ENCODE measurements at places on chromosomes 13 and 19.

- no peak for DNase-seq
Measured at GRCh38 chr13:58906329-58907007, 1257.3 kb downstream of the DIAPH3 start.

DNA sequence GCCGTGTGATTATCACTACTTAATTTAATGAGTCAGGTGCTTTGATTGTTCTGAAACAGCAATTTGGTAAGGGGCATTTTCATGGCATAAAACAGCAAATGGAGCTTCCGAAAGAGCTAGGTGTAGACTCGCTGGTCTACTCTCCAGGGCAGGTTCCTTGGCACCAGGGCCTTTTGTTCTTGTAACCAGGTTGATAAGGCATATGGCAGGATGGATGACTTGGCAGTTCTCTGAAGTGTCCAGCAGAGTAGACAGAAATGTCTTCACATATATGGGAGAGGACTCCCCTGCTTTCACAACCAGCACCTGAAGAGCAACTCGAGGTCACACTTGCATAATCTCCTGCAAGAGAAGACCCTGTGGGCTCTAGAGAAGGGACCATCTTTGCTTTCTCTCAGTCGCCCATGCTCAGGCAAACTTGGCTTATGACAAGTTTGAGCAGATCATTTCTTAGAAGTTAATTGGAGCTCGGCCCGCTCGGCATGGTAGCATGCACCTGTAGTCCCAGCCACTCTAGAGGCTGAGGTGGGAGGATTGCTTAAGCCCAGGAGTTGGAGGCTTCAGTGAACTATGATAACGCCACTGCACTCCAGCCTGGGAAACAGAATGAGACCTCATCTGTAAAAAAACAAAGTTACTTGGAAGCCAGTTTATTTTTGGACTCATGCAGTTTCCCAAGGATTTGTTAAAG lies 23.3 kb upstream of the WASF3 start:
- peak; percentile 47 for DNase-seq

DNA sequence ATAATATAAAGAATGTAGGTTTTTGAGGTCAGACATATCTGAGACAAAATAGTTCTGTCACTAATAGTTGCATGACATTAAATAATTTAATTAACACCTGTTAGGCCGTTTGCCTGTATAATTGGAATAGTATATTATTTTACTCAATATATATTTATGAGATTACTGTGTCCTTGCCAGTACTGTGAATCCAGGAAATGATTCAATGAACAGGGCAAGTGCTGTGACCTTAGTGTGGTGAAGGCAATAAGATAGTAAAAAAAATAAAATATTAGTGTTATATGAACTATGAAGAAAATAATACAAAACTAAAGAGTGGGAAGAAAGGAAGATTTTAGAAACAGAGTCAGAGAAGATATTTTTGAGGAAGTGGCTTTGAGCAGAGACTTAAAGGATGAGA lies 403.7 kb downstream of the PCDH9 start:
- DNase-seq, result no peak

DNA sequence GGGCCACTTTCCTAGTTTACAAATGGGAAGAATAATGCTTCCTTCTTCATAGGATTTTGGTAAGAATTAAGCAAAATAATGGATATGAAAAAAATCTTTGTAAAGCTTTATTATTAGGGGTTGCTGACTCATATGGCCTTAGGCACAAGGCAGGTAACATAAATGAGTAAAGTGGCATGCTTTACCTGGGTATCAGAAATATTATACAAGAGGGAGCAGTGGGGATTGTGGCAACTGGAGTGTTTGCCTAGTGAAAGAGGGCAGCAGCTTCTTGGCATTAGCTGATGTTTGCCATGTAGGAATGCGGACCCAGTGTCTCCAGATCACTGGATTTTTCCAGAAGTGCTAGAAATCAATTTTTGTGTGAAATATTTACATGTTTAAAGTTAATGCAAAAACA lies 19.5 kb downstream of the WDFY2 start:
- DNase-seq, result no peak

DNA sequence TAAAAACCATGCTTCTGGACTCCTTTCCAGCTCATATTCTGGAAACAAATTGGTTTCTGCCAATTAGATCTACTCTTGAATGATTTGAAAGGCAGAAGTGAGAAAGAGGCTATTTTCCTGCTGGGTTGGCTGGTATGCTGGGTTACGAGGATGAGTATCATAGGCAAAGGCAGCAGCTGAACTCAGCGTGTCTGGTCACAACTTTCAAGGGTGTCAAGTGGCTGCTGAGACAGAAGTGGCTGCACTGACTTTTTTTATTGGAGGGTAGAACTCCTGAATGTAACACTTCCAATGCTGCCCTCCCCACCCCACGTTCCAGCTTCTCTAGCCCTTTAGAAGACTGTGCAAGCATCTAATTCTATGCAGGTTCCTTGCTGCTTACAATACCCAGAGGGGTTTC lies 8.3 kb upstream of the DZIP1 start:
- DNase-seq, result no peak

DNA sequence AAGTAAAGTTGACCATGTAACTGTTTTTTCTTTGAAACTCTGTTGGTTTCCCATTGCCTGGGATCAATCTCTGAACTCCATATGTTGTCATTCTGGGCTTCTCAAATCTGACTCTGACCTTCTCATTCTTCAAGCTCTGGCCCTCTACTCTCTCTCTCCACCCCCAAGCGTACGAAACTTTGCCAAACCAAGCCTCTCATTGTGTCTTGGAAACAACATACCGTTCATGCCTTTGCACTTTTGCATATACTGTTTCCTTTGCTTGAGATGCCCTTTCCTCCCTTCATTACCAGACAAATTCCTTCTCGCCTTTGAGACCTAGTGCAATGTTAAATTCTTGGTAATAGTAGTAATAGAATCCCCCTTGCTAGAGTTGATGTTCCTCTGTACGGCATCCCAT lies 113.7 kb downstream of the OLFM4 start:
- DNase-seq, result no peak

GRCh38 chr19:44277331-44277730 lies 17.6 kb downstream of the ZNF233 start:
- DNase-seq, result no peak

DNA sequence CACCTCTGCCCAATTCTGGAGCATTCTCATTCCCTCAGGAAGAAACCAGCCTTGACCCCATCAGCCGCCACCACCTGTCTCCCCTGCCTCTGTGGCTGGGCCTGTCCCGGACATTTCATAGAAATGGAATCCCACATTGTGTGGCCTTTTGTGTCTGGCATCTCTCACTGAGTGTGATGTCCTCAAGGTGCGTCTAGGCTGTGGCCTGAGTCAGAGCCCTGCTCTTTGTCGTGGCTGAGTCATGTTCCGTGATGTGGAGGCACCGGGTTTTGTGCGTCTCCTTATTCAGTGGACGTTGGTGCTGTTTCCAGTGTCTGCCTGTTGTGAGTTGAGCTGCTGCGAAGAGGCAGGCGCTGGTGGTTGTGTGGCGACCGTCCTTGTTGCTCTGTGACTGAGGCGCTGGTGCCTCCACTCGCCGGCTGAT lies 3.5 kb downstream of the FZR1 start:
- no peak for DNase-seq

- DNase-seq, result no peak
Measured at GRCh38 chr19:7476777-7477494, 11.9 kb downstream of the PEX11G start.

GRCh38 chr13:40432018-40432978 lies 234.1 kb downstream of the FOXO1 start:
- DNase-seq, result no peak

DNA sequence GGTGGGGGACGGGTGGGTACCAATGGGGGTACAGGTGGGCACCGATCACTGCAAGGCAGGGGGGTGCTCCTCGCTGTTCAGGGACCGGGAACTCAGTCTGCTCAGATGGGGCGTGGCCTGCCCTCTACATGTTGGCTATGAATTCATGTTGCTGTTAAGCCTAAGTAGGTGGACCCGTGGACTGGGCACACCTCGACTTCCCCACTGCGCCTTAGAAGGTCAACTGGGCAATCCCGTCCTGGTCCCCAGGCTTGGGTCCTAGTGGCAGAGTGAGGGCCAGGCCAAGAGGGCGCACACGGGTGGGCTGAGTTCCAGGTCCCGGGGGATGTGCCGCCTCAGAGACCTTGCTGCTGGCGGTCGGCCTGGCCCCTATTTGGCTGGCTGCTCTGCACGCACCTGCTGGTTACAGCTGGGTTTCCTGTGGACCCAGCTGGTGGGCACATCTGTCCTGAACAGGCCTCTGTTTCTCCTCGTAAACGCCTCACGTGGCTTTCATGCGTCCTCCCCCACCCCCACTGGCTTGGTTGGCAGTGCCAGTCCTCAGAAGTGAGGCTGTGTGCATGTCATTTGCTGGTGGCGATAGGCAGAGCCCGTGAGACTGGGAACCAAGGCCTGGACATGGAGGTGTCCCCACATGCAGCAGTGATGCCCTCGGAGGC lies 13.5 kb upstream of the ZNF554 start:
- no peak for DNase-seq

- DNase-seq, result no peak
Measured at GRCh38 chr13:33537676-33538075, 252.1 kb upstream of the STARD13 start.

DNA sequence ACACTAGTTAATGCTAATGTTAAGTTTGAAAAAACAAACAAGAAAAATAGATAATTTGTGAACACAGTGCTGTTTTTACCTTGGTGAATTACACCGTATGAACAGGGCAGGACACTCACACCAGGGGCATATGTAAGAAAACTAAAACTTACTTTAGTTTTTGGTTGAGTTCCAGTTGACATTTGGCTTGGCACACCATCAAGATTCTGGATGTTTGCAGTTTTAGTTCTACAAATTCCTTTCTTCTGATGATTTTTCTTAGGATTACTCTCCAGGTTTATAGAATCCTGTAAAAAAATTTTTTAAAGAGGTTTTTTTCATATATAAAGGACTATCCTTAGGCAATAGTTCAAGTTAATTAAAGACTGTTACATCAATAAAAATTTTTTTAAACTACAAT lies 238.5 kb upstream of the STARD13 start:
- DNase-seq, result no peak

GRCh38 chr19:15241259-15241910 lies 9.1 kb upstream of the EPHX3 start:
- no peak for DNase-seq

DNA sequence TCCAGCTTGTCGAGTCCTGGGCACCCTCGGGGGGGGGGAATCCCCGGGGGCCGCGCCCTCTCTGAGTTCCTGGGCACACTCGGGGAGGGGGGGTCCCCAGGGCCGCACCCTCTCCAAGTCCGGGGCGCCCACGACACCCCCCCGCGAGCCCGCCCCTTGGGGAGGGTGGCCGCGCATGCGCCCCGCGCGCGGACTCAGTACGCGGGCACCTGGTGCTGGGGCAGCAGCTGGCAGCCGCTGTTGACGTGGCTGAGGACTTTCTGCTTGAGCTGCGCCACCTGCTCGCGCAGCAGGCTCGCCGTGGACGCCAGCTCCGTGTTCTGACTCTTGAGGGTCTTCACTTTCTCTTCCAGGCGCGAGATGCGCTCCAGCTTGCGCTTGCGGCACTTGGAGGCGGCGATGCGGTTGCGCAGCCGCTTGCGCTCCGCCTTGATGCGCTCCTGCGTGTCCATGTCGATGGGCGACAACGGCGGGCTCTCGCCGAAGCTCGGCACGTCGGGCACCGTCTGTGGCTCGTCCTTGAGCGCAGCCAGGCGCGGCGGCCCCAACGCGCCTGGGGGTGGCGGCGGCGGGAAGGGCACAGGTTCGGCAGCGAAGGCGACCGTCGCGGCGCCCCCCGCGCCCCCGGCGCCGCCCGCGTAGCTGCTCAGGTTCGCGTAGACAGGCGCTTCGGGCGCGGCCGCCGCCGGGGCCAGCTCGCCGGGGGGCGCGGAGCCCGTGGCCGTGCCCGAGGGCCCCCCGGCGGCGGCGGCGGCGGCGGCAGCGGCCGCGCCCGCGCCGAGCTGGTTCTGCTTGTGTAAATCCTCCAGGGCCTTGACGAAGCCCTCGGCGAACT lies 958 bp downstream of the JUND start:
- peak; percentile 60 for DNase-seq

DNA sequence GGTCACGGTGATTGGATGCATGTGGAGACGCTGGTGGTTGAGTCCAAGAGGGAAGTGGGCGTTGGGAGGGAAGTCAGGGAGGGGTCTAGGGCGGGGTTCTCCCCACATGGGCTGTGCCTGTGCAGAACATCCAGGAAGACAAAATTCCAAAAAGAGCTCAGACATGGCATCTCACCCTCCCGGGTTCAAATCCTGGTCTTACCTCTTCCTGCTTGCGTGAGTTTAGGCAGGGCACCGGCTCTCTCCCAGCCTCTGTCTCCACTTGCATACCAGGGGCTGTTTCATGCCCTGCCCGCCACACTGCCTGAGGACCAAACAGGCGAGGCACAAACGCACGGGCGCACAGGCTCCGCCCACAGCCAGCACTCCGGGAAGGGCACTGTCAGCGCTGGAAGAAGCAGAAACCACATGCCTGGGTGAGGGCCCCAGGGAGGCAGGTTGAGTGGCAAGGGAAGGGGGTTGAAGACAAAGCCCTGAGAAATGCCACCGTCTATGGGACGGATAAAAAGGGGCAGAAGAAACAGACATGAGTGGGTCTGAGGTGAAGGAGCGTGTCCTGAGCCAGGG lies 123.6 kb upstream of the SOX1 start:
- DNase-seq, result no peak

DNA sequence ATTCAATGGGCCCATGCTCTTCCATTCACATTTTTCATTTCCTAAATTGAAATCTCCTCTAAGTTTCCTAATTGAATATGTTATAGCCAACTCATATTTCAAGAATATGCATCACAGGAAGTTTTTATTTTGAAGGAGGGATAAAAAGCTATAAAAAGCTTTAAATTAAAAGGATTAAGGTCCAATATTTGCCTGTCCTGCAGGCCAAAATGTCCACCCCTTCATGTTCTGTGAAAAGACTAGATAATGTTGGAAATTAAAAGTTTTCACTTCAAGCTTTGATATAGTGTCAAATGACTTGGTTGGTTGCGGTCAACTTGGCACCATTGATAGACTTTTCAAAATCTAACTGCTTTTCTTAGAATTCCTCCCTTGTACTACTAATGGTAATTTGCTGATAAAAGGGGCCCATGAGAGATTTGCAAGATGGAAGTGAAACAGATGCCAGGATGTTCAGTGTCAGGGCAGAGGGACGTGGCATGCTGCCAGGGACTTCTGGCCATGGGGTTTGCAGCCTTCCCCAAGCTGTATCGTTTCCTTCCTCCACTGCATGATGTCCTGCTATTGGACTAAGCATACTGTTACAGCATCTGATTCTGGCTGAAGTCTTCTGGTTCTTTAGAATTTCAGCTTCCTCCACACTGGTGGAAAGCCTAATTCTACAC lies 547.3 kb upstream of the MIR17HG start:
- DNase-seq, result no peak

- no peak for DNase-seq
Measured at GRCh38 chr13:33367171-33367895, 81.8 kb upstream of the STARD13 start.

GRCh38 chr13:94394723-94395122 lies 84.8 kb downstream of the DCT start:
- DNase-seq, result no peak

DNA sequence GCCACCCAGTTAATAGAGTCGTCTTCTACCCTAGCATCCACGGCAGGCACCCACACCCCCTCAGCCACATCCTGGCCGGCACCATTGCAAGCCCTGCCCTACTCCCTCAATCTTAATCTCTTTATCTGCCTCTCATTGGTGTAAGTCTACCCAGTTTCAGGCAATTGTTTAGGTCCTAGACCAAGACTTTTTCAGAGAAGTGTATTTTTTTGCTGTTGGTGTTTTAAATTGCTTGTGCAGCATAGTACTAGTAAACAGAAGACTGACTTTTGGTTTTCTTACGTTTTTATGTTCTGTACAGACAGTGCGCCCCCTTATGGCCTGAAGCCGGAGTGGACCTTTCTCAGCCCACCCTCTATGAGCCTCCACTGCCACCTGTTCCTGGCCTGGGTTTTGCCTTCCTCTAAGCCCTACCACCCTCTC lies 2.3 kb upstream of the LCP1 start:
- DNase-seq, result peak; percentile 15

All from cerebellar cortex (tissue), 1 donor.